T-helper 9 cell (primary cell): ENCODE measurements at places on chromosomes 6 and 20.

DNA sequence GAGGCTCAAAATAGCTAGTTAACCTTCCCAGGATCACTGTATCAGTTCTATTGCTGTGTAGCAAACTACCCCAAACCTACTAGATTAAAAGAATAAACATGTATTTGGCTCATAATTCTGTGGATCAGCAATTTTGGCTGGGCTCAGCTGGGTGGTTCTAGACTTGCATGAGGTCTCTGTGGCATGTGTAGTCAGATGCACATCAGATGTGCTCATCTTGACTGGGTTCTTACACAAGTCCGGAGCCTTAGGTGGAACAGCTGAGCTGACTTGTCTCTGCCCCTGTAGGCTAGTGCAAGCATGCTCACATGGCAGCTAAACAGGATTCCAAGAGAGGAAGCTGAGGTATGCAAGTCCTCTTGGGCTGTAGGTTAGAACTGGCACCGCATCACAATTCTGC is 173.2 kb upstream of the PRND start:
- DNase-seq = no peak

GRCh38 chr6:35081426-35081851 is 59.7 kb downstream of the TCP11 start:
- no peak for DNase-seq

GRCh38 chr6:17945111-17945510 is 42.3 kb downstream of the KIF13A start:
- no peak for DNase-seq

GRCh38 chr6:143174951-143175350 is 114.3 kb downstream of the AIG1 start:
- DNase-seq = no peak

DNA sequence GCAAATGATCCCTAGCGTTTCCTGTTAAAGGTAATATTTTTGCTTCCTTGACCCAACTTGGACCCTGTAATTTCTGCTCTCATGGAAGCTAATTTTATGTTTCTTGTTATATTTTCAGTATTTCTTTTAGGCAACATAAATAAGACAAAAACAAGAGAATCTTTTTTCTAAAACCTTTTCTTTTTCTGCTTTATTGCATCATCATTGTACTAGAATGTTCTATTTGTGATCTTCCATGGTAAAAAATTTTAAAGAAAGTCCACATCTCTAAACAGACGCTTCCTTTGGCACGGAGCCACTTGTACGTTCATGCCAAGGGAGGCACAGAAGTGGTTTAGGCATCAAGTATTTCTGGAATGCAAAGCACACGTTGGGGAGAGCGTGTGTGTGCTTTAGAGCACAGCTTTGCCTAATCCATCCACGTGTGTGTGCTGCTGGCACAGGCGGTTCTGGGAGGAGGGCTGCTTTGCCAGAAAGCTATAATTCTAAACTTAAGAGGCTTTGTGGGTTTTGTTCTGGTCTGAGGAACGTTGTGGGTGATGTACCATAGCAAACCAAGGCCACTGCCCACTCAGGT is 98.3 kb downstream of the SASH1 start:
- no peak for DNase-seq

DNA sequence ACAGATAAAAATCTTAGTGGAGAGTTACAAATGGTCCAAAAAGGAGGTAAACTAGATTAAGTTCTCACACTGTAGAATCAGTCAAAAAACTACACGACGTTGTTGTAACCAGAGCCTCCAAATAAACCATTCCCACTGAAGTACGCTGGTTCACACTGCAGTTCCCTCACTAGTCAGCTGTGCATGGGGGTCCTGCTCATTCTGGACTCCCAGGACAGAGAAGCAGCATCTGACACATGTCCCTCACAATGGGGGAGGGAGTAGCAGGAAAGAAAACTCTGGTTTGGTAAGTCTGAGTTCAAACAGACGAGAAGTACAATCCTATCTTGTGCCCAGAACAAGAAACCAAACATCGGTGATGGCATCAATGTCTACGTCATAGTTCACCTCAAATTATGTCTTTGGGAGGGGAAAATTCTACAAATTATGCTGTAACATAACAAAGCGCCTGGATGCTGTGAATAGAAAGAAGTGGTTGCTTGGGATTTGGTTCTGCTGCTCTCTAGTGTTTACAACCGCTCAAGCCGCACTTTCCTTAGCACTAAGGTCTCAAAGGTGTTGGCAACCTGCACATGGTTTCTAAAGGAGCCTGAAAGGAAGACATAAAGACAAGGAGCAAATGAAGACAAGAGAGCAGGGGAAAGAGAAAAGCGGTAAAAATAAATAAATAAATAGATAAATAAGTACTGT is 208.0 kb downstream of the GMDS start:
- DNase-seq = no peak

DNA sequence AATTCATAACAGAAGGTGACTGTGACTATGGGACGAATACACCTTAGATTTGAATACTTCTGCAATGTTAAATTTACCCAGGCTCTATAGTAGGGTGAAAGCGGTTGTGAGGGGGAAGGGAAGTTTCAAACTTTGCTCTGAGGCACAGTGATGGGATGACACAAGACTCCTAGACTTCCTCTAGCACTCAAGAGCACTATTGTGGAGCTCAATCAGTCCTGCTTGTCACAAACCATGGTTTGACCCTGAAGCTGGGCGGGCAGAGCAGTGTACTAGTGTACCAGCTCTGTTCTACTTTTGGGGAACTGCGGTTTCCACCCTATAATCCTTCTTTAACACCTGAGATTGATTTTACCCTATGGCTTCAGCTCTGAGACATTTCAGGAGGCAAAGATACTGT is 17.1 kb downstream of the TRIM27 start:
- DNase-seq = no peak

GRCh38 chr6:39328066-39328465 is 5.6 kb upstream of the KCNK16 start:
- no peak for DNase-seq

- DNase-seq = no peak
Measured at GRCh38 chr6:121578216-121578615, 142.8 kb downstream of the GJA1 start.

DNA sequence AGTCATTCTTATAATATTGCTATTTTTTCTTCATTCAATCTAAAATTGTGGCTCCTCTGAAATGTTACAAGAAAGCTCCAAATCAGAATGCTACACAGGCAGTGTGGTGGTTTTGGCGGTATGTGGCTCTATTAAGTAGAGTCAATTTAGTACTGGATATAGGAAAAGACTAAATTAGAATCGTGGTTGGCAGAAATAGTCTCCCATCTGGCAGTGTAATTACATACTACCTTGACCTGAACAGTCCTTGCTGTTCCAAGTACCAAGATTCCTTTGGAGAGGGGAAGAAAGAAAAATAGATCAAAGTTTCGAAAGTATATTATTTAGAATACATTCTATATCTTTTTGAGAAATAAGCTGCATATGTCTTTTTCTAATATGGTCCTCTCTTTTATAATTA is 78.2 kb downstream of the C6orf118 start:
- DNase-seq = no peak

DNA sequence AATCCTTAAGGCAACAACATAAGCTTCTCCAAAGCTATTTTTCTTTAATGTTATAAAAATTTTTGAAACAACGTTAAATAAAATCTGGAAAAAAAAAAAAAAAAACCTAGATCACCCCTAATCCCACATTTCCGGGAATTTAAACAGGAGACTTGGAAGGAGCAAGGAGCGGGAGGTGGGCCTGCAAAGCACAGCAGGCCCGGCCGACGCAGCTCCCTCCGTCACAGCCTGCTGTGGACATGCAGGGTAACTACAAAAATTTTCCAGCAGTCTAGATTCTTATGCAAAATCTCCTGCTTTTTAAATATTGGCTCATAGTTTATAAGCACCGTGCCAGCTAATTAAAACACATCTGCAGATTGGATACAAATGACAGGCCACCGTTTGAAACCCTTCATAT is 23.5 kb downstream of the FOXF2 start:
- DNase-seq = no peak

DNA sequence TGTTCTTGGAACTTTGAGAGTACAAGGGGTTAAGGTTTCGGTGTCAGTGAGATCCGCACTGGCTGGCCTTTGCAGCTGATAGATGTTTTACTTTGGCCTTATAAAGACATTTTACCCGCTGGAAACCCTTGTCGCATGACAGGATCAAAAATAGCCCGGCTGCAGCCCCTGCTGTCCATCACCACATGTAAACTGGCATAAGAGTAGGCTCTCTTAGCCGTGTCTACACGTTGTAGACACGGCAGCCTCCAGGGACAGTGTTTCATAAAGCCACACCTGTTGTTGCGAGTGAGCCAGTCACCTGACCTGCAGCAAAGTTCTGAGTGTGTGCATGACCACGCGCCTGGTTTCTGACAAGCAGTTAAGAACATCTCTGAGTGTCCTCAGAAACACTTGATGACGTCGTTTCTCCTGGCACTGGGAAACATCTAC is 8.5 kb downstream of the RBM24 start:
- DNase-seq = no peak

GRCh38 chr6:26252077-26252472 is 112.9 kb upstream of the BTN3A2 start:
- DNase-seq = no peak

DNA sequence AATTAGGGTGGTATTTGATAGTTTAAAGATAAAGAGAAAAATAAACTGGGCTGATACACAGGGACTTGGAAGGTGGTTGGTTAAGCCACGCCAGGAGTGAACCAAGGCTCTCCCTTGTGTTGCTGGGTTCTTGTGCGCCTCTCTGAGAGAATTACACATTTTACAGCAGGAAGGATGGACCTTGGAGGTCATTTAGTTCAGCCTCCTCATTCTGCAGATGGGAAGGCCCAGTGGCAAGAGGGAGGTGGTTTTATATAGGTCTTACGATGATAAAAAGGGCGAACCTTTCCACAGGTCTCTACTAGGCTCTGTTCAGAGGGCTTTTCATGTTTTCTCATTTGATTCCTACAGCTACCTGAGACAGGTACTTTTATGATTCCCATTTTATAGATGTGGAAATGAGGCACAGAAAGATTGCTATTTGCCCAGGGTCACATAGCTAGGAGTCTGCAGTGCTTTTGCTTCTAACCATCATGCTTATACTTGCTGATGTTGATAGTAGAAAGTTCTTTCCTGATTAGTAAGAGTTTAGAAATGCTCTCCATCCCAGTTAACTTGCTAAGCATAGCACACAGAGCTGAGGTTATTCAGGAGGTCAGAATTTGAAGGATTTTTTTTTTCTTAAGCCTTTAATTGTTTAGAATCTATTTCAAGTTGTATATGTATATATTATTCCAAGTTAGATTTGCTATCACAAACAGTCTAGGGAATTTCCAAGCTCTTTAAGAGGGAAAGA is 12.8 kb downstream of the HIVEP1 start:
- no peak for DNase-seq

DNA sequence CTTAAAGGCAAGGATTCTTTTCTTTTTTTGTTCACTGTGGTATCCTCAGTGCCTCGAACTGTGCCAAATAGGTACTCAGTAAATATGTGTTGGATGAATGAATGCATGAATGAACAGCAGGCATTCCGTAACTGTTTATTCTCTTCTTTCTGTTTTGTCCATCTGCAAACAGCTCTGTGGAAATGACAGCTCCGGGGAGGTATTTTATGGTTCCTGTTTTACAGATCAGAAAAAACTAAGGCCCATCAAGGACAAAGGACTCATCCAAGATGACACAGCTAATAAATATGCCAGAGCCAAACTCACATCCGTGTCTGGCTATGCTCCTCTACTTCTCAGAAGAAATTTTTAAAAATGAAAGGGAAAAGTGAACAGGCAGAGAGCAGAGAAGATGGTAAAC is 21.0 kb downstream of the JPH2 start:
- DNase-seq = no peak

DNA sequence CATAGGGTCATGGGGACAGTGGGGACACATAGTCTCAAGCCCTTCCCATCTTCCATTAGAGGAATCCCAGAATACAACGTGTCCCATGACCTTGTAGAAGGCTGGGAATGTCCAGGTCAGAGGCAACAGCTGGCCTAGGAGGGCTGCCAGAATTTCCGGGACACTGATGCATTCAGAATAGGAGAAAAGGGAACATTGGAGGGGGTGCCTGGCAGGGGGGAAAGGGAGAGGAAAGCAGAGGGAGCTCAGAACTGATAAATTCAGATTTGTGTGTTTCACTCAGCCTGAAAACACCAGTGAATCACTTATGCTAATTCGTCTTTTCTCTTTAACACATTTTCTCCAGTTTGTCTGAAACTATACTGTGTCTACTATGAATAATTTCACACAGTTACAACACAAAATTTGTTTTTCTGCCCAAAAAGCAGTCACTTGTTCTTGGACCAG is 35.5 kb upstream of the BMP2 start:
- DNase-seq = no peak

GRCh38 chr6:147621961-147622360 is 113.5 kb downstream of the SAMD5 start:
- no peak for DNase-seq

- no peak for DNase-seq
Measured at GRCh38 chr6:25250878-25251277, 28.3 kb upstream of the CARMIL1 start.

DNA sequence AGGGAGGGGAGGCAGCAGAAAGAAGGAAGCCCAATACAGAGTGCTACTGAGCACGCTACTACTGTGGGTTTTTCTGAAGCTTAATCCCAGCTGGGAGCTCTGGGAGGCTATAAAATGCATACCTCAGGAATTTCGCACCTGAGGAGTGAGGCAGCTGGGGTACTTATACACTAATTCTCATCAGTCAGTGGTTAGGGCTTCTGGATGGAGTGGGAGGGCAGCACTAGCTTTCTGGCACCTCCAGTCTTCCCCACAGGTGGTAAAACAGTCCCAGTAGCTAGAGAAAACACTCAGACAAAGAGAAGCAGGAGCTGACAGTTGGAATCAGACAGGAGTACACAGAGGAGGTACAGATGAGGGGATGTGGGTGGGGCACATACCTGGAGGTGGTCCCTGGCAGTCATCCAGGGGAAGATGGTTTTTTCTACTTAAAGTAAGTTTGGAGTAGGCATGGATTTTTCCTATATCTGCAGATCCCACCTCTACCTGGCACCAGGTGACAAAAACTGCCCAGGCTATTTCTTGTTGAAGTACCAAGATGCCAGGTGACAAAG is 37.8 kb downstream of the CPXM1 start:
- DNase-seq = no peak

- DNase-seq = no peak
Measured at GRCh38 chr6:33446356-33446755, 8.0 kb upstream of the ZBTB9 start.

- no peak for DNase-seq
Measured at GRCh38 chr20:47680804-47681529, 104.3 kb downstream of the SULF2 start.

DNA sequence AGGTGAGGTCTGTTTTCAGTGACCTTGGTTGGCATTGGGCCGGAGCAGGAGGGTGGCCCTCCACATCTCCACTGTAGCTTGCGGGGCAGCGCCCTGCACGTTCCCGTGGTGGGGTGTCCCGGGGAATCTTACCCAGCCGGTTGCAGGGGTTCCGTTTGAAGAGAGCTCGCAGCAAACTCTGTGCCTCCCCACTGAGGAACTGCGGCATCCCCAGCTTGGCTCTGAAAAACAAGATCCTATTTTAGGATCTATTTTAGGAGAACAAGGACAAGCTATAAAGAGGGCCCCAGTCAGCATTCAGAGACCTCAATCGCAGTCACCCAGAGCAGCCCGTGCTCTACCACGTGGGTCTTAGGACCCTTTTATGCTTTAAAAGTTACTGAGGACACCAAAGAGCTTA is 97.8 kb downstream of the RAMACL start:
- DNase-seq = no peak
